ENCODE measurements at places on chromosomes 3 and 15.

GRCh38 chr15:66826507-66826906 is 124.5 kb downstream of the SMAD6 start:
- no peak for DNase-seq

GRCh38 chr15:87710406-87710805 is 546.1 kb downstream of the NTRK3 start:
- DNase-seq: no peak

GRCh38 chr3:50380405-50381085 is 21.2 kb upstream of the TMEM115 start:
- no peak for DNase-seq

DNA sequence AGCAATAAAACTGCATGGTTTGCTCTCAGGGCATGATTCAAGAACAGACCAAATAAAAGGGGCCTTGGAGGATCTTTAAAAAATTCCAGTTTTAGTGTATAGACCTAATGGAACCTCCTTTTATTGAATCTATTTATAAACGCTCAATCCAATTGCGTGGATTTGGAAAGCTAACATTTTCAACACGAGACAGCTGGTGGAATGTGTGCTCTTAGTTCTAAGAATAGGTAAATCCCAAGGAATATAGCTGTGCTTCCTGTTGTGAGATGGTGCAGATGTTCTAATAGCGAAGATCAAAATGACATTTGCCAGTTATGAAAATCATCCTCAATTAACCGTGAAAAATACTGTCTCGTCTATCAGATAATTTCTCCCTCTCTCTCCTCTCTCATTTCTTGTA is 192.5 kb downstream of the ATP10A start:
- DNase-seq: no peak

- no peak for DNase-seq
Observed at GRCh38 chr3:156643729-156644389, 30.5 kb upstream of the TIPARP start.

DNA sequence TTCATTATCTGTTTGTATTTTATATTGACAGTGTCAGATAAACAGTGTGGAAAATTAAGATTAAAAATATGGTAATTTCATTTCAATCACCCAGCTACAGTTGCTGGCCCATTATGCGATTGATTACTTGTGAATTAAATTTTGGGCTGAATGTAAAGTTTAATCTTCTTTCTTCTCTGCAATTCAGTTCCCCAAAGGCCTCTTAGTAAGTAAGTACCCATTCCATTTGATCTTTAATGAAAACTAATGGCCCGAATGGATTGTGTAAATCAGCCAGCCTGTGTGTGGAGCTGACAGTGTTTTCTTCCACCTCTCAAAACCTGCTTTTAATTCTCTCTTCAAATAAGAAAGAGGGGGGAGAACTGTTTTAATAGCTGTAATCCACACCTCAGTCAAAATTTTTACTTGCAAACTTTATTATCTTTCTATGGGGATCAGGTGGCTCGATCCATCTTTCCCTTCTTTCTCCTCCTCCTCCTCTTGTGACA is 307.1 kb downstream of the IL20RB start:
- DNase-seq: no peak

DNA sequence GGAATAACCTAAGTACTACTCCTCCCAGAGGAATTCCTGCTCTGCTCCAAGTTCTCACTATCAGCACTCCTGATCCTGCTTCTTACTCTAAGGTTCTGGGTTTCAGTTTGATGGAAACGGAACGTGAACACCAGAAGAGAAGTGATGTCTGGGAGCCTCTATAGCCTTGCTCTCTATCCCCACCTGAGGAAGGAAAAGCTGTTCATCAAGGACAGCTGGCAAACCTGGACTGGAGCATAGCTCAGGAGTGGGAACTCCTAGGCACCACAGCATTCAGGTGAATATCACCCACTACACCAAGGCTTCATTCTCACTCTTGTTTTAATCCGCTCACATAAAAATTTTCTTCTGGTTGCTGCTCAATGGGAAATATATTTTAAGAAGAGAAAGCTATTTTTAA is 13.0 kb upstream of the CADPS start:
- no peak for DNase-seq

- peak; percentile 3 for DNase-seq
Observed at GRCh38 chr15:100878648-100879047, 983 bp upstream of the ALDH1A3 start.

DNA sequence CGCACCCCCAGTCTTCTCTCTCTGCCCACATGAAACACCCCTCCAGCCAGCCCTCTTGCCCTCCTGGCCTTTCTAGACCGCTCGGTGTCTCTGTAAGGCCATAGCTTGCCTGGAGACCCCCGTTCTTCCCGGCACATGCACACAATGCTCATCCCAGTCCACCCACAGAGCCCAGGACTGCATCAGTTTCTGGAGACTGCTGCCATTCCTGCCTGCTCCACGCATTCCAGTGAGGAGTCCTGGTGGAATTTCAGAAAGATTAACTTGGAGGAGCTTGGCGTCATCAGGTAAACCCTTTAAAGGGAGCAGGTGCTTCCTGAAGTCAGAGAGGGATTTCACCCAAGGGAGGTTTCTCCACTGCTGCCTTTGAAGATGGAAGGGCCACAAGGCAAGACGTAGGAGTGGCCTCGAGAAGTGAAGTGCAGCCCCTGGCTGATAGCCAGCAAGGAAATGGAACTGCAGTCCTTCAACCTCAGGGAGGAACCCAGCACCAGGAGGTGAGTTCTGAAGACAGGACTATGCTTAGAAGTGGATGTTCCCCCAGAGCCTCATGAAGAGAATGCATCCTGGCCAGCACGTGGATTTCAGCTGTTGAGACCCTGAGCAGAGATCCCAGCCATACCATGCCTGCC is 19.2 kb downstream of the SLC41A3 start:
- DNase-seq: no peak

DNA sequence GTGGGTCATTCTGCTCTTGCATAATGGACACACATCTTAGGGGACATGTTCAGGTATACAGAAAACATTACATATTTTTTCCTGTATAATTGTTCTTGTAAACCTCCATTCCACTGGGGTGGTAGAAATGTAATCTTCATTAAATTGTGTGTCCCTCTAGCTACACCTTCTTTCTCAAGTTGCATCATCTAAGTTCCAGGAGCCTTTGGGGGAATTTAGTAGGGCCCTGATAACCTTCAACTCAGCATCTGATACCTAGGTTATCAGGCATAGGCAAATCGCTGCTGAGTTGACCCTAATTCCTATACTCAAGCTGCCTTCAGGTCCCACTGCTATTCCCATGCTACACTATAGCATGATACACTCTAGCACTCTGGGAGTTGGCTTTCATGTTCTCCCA is 19.1 kb upstream of the CLASP2 start:
- no peak for DNase-seq

Measured in renal cortical epithelial cell (primary cell).